NCI-H1105 treated with DMSO at 0.1 percent for 48 hours (cell line): ENCODE measurements at places on chromosomes 7 and 10.

GRCh38 chr7:151272877-151273276 lies 24.4 kb upstream of the SMARCD3 start:
- DNase-seq: no peak

DNA sequence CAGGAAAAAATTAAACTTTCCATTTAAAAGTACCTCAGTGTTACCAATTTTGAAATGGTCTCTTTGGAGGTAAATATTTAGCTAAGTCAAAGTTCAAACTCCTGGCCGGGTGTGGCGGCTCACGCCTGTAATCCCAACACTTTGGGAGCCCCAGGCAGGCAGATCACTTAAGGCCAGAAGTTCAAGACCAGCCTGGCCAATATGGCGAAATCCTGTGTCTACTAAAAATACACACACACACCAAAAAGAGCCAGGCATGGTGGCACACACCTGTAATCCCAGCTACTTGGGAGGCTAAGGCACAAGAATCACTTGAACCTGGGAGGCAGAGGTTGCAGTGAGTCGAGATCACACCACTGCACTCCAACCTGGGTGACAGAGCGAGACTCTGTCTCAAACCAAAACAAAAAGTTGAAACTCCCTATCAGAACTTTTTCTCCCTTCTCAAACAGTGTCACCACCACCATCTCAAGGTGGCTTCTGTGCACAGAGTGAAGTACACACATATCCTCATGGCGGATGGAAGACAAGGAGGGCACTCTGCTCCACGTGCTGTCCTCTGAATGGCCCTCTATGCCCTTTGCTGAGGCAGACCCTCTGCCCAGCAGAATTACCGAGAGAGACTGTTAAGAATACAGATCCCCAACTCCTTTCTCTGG lies 11.7 kb upstream of the PIK3CG start:
- DNase-seq: no peak

GRCh38 chr10:93947055-93947454 lies 46.7 kb upstream of the PLCE1 start:
- DNase-seq: no peak

DNA sequence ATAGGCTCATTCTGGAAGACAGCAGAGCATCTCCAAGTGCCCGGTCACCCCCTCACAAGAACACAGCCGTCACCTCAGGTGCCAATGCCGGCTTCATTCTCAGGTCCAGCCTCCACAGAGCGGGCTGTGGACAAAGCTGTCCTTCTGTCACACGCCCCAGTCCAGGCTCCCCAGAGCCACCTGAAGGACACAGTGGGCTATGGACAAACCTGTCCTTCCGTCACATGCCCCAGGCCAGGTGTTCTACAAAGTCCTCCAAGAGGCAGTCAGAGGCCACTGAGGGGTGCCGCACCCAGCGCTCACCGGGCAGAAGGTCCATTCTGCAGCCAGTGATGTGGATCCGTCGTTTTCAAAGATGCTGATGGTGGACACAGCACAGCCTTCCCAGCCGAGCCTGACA lies 173.2 kb upstream of the PPP2R2D start:
- no peak for DNase-seq

GRCh38 chr7:84042110-84042539 lies 152.5 kb downstream of the SEMA3A start:
- no peak for DNase-seq

DNA sequence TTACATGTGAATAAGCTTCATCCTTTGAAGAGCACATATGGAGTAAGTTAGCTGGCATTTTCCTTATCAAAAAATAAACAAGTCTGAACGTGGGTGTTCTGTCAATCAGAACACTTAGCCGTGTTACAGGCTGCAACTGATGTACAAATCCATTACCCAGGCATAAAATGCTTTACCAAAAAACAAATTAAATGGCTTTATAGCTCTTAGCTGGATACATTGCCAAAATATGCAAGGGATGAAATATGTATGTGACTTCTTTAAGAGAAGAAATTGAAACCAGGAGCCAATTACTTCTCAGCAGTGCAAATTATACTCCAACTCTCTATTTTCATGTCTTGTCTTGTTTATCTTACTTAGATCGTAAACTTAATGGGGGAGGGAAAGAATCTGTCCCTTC lies 214.8 kb downstream of the DGKB start:
- DNase-seq: peak; percentile 93
